Right renal pelvis (tissue), 4 donors: ENCODE measurements at places on chromosomes 4 and X. TPM values are rescaled to one million over a fixed set of nuclear protein-coding genes. Genes with fewer than 3 reads are reported as not detected.

- DNase-seq, result no peak
Observed at GRCh38 chrX:130529531-130529930, 127.7 kb downstream of the RBMX2 start.

- no peak for DNase-seq
Observed at GRCh38 chr4:111464251-111465045, 680.8 kb upstream of the FAM241A start.

- DNase-seq, result peak; percentile 23
Observed at GRCh38 chr4:157045507-157046127, 30.3 kb upstream of the GLRB start.

DNA sequence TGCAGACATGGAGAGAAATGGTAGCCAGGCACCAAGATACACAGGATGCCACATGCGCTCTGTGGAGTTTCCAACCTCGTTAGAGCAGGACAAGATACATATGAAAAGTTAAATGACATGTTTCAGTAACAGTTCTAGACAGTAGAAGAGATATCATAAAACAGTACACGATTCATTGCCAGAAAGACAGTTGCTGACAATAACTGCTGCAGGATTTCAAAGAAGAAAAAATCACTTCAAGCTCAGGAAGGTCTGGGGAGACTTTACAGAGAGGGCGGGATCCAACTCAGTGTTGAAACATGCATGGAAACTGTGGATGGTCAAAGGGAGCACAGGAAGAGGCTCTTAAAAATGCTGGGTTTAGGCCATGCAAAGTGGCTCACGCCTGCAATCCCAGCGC, 31.0 kb downstream of the DCTD start:
- DNase-seq, result no peak

DNA sequence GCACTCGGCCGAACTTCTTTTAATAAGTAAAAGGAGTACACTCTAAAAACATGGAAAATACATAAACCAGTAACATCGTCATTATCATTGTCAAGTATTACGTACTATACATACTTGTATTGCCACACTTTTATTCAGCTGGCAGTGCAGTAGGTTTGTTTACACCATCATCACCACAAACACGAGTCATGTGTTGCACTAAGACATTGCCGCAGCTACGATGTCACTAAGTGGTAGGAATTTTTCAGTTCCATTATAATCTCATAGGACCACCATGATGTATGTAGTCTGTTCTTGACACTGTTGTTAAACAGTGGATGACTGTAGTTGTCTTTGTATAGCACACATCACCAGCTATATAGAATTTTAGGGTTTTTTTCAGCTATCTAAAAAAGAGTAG, 48.0 kb upstream of the TMEM131L start:
- no peak for DNase-seq

DNA sequence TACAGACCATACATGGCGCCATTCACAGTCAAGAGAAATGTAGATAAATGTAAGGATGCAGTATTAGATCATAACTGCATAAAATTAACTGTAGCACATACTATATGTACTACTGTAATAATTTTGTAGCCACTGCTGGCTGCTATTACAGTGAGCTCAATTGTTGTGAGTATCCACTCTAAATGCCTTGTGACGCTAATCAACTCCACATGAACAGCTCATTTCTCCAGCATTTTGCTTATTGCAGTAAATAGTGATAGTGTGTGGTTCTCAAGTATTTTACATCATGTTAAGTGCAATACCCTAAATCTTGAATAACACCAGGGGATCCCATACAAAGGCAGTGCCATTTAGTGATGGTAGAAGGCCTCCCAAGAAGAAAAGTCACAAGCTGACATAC, 21.2 kb downstream of the FGFBP1 start:
- DNase-seq, result no peak

- no peak for DNase-seq
Observed at GRCh38 chr4:135197641-135198040, 996.1 kb upstream of the PABPC4L start.

- no peak for DNase-seq
Observed at GRCh38 chr4:2081540-2081939, 22.4 kb downstream of the NAT8L start.

- peak; percentile 28 for DNase-seq
Observed at GRCh38 chrX:103211012-103211715, 3.7 kb upstream of the BEX4 start.

DNA sequence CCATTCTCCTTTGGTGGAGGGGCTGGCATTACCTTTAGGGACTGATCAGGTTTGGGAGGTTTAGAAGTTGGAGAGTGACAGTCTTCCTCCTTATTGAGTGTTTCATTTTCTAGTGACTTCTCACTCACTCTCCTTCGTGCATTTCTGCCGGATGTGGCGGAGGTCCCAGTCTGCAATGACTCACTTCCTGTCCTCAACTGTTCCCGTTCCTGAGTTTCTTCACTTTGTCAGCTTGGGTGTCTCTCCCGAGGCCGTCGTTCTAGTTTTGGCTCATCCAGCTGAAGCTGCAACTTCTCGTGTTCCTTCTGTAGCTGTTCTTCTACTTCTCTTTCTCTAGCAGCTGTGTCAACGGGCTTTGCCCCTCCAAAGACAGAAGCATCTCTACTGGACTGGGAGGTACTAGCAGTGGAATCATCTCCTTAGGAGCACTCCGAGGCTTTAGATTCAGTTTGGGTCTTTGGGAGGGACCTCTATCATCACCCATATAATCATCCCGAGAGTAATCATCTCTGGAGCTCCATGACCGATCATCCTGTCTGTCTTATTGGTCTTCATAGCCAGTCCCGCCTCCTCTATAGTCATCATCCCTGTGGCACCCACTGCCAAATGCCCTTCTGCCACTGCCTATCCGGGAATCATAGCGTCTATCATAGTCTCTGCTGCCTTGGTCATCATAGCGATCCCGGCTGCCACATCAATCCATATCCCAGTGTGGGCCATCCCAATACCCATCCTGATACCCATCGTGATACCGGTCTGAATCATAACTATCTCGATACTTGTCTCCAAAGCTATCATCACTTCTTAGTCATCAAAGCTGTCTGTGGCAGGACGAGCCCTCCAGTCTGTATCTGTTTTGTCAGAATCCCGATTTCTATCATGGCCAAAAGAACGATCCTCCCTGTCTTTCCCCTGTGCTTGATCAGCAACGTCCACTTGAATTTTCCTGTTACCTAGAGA, 35.3 kb upstream of the VSIG4 start:
- DNase-seq, result no peak

The XK gene
- polyA plus RNA-seq, result 1.3 TPM

DNA sequence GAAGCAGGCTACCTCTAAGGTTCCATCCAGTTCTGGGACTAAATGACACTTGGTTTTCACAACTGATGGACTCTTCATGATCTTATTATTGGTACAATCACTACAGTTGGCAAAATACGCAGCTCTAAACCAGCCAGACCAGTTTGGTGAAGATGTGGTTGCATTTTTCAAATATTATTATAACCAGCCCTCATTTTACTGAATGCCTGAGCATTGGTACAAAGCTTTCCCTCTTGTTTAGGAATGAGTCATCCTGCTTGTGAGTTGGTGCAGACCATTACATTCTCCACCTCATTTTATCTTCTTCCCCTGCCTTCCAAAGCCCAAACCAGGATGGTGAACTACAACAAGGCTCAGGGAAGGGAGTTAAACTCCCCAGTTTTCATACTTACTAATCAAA, 223.1 kb downstream of the KDR start:
- DNase-seq, result no peak

The HTRA3 gene
- 10.7 TPM for polyA plus RNA-seq

The LAMP2 gene
- polyA plus RNA-seq, result 166 TPM

- DNase-seq, result no peak
Observed at GRCh38 chr4:73707269-73707875, 33.0 kb upstream of the CXCL8 start.

The SATL1 gene
- 0.51 TPM for polyA plus RNA-seq

The MAP7D2 gene
- polyA plus RNA-seq, result 4.2 TPM

GRCh38 chr4:71338846-71339593, at the start of gene SLC4A4:
Gene SLC4A4, plus strand, starts transcription at chr4:71339020.
- DNase-seq, result no peak

GRCh38 chrX:15358533-15358932, 23.2 kb upstream of the PIGA start:
- DNase-seq, result no peak

- no peak for DNase-seq
Observed at GRCh38 chr4:24855741-24856140, 57.1 kb downstream of the CCDC149 start.

DNA sequence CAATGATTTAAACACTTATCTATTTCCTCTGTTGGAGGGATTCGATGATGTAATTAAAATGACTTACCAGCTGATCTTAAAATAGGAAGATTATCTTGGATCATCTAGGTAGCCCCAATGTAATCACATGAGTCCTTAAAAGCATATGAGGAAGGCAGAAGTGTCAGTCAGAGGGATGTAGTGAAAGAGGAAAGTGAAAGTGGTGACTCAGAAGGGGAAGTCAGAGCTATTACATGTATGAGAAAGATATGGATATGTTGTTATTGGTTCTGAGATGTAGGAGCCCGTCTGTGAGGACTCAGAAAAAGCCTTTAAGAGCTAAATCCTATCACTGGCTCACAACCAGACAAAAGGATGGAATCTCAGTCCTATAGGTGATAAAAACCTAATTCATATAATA, 456.4 kb downstream of the DACH2 start:
- no peak for DNase-seq

DNA sequence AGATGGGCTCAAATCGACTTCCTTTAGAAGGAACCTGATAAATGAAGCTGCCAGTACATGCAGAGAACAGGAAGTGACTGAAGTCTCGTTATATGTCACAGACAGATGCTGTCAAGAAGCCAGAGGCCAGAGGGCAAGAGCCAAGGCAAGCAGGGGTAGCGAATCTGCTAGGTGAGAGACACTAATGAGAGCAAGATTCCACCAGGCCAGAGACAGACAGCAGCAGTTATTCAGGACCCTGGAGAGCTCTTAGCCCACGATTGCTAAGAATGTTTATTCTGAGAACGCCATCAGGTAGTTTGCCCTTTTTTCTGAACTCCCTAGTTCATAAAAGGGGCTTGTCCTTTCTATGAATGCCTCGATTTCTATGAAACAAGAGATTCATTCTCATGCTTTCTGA, 73.7 kb downstream of the BEND2 start:
- DNase-seq, result no peak

The FAT4 gene
- polyA plus RNA-seq, result 29.4 TPM

DNA sequence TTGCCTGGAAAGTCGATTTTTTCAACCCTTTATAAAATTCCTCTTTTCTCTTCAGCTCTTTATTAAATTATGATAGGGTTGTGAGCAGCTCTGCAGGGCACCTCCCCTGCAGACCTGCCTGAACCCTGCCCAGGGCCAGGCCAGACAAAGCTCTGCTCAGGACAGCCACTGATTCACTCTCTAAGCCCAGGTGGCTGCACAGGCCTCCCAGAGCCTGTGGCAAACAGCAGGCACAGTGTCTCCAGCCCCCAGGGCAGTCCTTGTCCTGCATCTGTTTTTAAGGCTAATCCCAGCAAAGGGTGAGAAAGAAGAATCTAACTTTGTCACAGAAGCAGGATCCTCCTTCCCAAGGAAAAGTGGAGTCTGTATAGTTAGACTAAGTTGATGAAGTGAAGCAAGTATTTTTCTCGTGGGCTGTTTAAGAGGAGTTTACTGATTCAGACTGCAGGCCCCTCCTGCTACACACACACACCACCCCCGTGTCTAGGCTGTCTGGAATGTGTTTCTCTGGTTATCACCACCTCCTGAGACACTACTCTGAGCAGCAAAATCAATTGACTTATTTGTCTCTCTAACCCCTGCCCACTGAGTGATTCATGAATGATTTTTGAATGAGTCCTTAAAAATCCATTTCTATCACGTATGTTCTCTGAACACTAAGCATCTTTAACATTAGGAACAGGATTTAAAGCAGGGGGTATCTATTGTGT, 101.7 kb downstream of the CHIC2 start:
- DNase-seq, result no peak

The CDKL5 gene
- polyA plus RNA-seq, result 15.1 TPM

DNA sequence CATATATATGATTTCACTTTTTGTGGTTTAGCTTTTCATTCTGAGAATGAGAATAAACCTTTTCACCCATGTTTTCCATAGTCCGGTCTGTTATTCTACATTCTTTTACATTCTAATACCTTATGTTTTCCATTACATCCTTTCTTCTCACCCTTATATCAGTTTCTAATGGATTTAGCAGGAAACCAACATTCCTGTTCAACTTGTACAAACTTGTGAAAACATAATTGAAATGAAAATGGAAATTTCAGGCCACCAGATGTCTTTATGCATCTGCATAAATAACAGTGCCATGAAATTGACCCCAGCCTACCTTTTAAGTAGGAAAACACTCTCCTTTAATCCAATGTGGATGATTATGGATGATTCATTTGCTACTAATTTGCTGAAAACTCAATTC, 494.8 kb upstream of the ZFP42 start:
- DNase-seq, result no peak

- no peak for DNase-seq
Observed at GRCh38 chrX:136126872-136127406, 20.4 kb upstream of the FHL1 start.

DNA sequence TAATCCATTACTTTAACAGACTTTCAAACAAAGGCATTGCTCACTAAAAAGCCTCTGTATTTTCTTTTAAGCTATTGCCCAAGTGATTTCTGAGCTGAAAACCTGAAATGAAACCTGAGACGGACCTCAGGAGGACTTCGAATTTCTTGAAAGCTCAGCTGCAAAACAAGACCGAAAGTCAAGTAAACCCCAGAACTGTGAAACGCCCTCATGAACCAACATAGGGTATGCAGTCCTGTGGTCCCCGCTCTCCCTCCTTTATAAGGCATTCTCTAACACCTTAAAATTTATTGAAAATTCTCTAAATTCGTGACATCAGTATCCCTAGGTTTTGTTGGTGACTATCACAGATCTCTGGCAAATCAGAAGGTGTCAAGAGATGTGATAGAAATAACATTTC, 91.8 kb downstream of the SHISA3 start:
- no peak for DNase-seq

The GAGE12J gene
- not detected for polyA plus RNA-seq

GRCh38 chr4:183407635-183408464, 36.6 kb upstream of the CDKN2AIP start:
- DNase-seq, result no peak

- peak; percentile 15 for DNase-seq
Observed at GRCh38 chrX:151396042-151396824, 773 bp upstream of the VMA21 start.

The AASDH gene
- polyA plus RNA-seq, result 24.0 TPM

The ZFYVE28 gene
- polyA plus RNA-seq, result 1.9 TPM

GRCh38 chrX:115679460-115679859, 118.5 kb downstream of the PLS3 start:
- no peak for DNase-seq

DNA sequence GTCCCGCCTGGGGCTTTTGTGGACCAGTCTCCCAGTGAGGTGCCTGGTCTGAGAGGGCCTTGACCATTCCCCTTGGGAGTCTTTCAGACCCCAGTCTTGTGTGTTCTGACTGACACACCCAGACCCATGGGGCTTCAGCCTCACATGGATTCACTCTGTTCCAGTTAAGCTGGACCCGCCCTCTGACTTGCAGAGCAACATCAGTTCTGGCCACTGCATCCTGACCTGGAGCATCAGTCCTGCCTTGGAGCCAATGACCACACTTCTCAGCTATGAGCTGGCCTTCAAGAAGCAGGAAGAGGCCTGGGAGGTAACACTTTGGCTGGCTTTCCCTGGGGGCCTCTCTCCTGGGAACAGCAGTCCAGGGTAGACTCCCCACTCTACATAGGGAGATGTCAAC, 6.8 kb downstream of the IL9R start:
- no peak for DNase-seq

- no peak for DNase-seq
Observed at GRCh38 chrX:132664273-132664672, 175.4 kb upstream of the MBNL3 start.

- no peak for DNase-seq
Observed at GRCh38 chrX:44183329-44183728, 160.1 kb downstream of the EFHC2 start.
